ENCODE measurements at places on chromosomes 3 and 15. TPM values are rescaled to one million over a fixed set of nuclear protein-coding genes. Genes with fewer than 3 reads are reported as not detected.

LRRC3B gene
- total RNA-seq: 130 TPM

SMCO1 gene
- not detected for total RNA-seq

MYD88 gene
- total RNA-seq: 3.4 TPM

GRCh38 chr15:36694574-36694973 is 115.1 kb downstream of the CDIN1 start:
- no peak for DNase-seq

DNA sequence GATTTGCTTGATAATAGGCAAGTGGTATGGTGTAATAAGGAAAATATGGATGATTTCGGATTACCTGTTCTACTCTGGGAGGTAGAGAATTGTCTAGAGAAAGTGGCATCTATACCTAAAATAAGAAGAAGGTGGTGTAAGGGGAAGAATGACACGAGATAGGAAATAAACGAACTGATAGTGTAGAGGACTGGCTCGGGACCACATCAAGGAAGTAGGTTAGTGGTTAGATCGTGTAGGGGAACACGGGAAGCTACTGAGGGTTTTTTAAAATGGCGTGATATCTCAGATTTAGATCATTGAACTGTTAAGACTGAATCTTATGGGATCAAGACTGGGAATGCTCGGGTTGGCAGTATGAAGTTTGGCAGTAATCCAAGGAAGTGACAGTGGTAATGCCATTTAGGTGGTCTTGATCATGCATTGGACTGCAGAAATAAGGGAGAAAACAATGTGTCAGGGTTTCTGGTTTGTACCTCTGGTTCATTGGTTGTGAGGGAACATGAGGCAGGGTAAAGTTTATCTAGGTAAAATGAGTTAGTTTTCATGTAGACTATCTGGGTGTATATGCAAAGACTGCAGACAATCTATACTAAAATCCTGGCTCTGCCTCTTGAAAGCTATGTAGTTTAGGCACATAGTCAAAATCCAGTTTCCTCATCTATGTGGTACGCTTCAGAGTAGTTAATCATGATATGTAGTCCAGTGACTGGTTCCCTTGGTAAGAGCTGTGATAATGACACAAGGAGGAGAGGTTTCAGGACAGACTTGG is 7.4 kb downstream of the RPL14 start:
- no peak for DNase-seq

All from cerebellum (tissue), 4 donors.